Left lung (tissue), 14 donors: ENCODE measurements at places on chromosomes 3 and 15. TPM values are rescaled to one million over a fixed set of nuclear protein-coding genes. Genes with fewer than 3 reads are reported as not detected.

GRCh38 chr3:153145454-153145853, 16.6 kb upstream of the RAP2B start:
- no peak for DNase-seq

The ZBTB47 gene
- polyA plus RNA-seq = 14.5 TPM

DNA sequence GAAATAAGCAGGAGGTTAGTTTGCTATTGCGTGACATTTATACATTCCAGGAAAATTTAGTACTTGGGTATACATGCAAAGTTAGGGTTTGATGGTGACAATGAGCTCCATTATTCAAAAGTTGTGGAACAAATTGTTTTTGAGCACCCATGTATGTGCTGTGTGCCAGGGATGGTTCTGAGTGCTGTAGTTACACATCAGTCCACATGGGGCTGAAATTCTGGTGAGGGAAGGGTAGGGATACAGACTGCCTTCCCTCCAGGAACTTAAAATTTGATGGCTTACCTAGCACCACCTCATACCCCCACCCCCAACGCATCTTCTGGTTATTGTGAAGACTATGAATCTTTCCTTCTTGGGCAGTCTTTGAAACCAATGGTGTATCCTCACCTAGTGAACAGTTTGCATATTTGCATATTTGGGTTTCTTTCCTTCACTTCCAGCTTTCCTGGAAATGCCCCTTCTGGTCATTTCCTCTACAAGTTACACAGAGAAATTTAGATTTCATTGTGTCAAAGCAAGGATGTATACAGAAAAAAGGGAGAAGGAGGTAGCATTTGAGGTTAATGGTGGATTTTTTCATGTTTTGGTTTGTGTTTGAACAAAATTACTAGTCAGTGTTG, 222.0 kb upstream of the IL12A start:
- no peak for DNase-seq

- no peak for DNase-seq
Measured at GRCh38 chr3:183098536-183099025, 715 bp downstream of the MCCC1 start.
